ENCODE measurements at places on chromosomes 5 and 9.
A peak's percentile ranks its signal among the peaks of the same experiment; 100 is the strongest.

- DNase-seq, result no peak
These were observed 1.5 kb downstream of the OMD start for GRCh38 chr9:92422611-92423338.

GRCh38 chr5:90909940-90910339 is 351.3 kb downstream of the ADGRV1 start:
- no peak for DNase-seq

DNA sequence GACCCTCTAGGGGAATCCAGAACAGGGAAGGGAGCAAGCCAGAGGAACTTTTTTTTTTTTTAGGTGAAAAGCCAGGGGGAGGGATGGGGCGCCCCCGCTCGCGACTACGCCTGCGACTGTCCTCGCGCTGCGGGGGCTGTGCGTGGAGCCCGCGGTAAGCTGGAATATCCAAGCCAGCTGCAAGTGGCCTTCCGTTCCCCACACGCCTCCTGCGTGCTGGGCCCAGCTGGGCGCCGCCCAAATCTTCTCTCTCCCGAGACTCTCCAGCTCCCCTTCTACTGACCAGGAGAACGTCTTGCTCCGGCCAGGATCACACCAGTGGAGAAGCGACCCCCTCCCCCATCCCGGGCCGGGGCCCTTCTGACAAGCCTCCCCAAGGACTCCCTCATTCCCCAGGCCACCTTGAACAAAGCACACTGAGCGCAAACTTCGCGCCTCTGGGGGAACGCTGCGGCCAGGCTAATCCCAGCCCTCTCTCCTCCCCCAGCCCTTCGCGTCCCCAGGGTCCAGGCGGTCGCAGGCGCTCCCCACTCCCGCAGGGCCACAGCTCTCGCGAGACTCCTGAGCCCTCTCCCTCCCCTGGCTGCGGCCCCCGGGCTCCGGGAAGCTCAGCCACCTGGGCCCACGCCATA is 6.6 kb downstream of the BARX1 start:
- DNase-seq, result no peak

DNA sequence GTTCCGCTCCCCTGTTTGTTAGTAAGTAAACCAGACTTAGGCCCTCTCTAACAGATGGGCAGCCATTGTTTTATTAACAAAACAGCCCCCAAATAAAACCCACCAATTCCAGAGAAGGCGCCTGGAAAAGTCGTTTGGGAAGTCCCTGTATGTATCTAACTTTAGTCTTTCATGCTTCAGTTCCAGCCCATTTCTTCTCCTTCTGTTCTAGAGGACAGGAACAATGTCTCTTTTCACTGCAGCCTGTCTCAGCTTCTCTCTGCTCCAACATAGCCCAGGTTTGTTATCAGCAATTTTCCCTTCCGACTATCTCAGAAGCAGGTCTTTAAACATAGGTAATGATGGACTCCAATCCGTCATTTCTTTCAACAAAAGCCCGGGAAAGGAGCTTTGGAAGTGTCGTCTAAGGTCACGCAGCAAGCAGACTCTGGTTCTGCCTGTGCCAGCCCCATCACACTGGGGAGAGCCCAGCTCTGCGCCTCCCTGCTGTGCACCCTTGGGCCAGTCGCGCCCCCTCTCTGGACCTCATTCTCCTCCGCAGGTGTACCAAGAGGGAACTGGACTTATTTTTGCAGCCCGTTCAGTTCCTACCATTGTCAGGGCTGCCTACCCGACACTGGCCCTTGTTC is 9.6 kb upstream of the AKNA start:
- no peak for DNase-seq

DNA sequence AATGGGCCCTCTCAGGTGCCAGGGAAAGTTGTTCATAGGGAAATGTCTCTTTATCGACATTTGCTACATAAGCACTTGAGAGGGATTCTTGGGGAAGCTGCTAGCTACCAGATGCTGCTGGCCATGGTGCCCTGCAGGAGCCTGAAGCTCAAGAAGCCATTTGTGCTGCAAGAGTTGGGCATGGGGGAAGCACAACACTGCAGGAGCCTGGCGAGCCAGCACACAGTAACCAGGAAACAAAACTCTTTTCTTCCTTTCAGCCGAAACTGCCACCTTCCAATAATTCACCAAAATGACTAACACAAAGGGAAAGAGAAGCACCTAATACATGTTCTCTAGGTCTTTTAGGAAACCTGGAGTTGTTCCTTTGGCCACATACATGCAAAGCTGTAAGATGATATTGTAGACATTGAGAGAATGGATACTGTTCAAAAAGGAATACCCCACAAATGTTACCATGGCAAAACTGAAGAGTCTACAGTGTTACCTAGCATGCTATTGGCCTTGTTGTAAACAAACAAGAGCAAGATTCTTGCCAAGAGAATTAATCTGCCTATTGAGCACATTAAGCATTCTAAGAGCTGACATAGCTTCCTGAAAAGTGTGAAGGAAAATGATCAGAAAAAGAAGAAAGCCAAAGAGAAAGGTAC is 26.1 kb upstream of the LARP1 start:
- DNase-seq, result no peak

DNA sequence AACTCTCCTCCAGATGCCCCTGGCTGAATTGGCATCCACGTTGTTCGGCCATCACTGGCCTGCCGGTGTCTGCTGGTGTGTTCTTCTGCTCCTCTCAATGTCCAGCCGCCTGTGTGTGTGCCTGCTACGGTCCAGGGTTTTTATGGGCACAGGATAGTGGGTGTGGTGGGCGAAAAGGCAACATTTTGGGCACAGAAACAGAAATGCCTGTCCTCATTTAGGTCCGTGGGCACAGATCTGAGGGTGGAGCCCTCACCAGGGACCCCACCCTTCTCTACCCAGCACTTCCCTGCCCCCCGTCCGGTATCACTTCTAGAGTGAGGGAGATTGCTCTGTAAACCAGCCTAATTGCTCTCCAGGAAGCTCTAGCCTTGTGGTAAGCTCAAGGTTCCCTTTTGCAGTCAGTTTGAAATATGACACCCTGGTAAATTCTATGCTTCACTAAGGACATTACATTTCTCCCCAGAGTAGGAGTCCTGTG is 410.1 kb downstream of the MAT2B start:
- DNase-seq, result peak; percentile 36

DNA sequence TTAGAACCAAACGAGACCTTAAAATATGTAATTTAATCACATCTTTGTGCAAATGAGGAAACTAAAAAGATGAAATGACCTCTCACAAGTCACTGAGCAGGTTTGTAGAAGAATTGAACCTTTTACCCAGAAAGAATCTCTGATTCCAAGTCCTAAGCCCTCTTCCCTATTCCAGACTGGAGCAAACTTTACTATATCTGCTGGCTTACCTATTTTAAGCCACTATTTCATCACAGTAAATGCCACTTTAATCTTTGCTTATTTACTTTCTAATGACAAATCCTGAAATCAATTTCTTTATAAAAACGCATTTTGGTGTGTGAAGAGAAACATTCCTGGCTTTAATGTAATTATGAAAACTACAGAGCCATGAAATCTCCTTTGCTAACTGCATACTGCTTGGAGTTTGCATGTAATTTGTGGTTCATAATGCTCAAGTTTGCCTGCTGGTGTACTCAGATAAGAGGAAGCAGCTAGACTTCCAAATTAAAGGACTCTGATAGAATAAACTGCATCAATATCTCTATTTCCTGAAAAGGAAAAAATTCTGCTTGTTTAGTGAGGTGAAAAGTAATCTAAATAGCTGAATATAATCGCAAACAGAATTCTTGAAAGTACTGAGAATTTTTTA is 121.2 kb downstream of the RAB3C start:
- no peak for DNase-seq

DNA sequence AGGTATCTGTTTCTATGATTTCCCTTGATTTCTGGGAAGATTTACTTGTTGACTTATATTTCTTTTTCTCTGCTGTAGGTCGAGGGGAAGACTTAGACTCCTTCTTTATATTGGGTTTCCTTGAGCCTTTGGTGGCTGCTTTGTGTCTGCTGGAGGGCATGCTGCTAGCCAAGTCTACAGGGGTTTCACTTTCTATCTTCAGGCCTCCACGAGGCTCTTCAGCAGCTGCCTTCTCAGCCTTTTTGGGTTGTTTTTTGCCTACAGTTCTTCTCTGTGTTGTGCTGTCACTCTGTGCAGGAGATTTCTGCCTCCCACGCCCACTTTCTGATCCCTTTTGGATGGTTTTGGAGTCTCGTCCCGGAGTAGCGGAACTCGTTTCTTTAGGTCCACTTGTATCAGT is 23.2 kb downstream of the LEAP2 start:
- DNase-seq, result no peak

GRCh38 chr9:98491828-98492227 is 216.9 kb downstream of the GABBR2 start:
- DNase-seq, result no peak

DNA sequence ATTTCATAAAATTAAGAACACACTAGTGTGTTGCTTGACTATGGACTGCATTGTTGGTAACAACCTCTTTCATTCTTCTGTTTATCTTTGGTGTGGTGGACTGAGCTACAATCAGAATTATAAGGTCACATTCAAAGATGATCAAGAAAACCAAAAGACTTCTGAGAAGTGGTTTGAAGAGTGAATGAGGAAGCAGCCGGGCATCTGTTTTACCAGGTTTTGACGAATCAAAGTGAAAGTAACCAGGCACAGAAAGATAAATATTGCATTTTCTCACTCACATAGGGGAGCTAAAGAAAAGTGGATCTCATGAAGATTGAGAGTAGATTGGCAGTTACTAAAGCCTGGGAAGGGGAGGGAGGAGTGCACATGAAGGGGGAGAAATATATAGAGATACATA is 589.1 kb downstream of the ZNF608 start:
- DNase-seq, result peak; percentile 56

DNA sequence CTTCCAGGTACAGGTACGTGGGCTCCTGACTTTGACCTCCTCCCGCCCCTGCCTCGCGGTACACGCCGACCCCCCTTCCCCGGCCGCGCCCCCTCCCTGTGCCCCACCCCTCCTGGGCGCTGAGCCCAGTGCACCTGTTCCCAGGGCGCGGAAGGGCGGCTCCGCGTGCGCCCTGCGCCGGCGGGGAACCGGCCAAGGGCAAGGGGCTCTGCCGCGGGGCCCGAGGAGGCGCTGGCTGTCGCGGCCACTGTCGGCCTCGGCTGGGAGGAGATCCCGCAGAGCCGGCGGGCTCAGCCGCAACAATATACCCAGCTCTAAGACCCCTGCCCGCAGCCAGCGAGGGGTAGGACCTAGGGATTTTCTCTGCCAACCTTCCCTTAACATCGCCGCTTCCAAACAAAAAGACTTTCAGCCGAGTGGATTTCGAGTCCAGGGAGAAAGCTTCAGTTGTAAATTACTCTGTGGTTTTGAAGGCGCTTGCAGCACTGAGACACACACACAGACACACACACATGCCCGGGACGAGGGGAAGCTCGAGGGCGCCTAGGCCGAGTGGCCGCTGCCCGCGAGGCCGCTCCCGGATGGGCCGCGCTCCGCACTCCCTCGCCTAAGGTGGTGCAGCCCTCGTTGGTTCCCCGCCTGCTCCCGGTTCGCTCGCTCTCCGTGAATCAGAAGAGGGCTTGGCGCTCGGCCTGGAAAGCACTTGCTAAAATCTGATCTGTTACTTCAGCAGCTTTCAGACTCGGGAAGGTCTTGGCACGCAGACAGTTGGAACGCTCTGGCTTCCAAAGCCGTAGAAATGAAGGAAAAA is 1.2 kb downstream of the FGF18 start:
- no peak for DNase-seq

- DNase-seq, result no peak
These were observed 57.6 kb downstream of the STARD4 start for GRCh38 chr5:111454776-111455175.

DNA sequence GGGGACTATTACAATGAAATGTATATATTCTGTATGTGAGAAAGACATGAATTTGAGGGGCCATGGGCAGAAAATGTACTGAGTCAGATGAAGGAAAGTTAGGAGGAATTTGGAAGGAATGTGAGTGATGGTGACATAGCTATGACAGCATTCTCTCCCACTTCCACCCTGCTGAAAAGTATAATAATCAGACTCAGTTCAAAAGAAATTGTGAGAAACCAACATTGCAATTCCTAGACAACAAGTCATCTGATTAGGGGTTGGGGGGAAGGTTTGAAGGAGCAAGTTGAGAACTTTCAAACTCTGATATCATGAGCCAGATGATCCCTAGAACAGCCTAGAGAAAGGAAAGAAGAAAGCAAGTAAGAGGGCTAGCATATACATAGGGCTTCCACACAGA is 370.6 kb downstream of the DMRTA1 start:
- DNase-seq, result no peak

GRCh38 chr9:134892820-134893420 is 12.3 kb downstream of the FCN2 start:
- no peak for DNase-seq

DNA sequence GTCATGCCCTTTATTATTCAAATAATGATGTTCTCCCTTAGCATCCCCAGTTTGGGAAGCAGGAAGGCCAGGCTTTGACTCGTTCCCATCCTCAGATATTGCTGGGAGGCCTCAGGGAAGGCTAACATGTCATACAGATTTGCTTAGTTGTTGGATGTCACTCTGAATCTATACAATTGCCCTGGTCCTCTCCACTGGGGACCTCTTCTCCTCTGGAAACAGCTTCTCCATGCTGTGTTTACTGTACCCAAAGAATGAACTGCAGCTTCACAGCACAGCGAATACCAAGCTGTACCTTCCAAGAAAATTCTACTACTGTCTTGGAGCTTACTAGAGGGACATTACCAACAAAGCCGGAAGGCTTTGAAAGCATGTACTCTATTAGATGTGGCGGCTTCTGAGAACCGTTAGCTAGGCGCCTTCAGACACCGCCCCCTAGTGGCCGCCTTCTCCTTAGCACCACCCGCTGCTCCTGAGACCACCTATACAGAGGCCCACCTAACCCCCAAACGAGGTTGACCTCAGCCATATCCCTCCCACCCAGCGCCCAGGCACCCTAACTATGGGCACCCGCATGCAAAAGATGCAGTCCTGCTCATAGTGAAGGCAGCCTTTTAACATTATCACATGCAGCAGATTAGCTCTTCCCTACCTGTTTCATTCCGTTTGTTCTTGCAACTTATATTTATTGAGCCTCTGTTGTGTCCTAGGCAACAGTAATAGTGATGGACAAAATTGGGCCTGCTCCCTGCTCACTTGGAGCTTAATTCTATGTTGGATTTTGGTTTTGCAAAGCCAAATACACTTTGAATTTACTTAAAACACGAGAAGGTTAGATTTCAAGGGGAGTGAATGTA is 34.9 kb upstream of the FOXI1 start:
- DNase-seq, result peak; percentile 8

GRCh38 chr5:123091298-123092222 is 2.5 kb downstream of the PRDM6 start:
- DNase-seq, result peak; percentile 9

- no peak for DNase-seq
These were observed 112.7 kb upstream of the ITGA1 start for GRCh38 chr5:52674815-52675545.

- DNase-seq, result no peak
These were observed 3.0 kb upstream of the ZBTB34 start for GRCh38 chr9:126857261-126857960.

Data from pons (tissue), 1 donor.